Endodermal cell (in vitro differentiated cells): ENCODE measurements at places on chromosomes 5 and 9. TPM values are rescaled to one million over a fixed set of nuclear protein-coding genes. Genes with fewer than 3 reads are reported as not detected.

GRCh38 chr5:61177070-61177469 lies 14.8 kb upstream of the SMIM15 start:
- DNase-seq: no peak

GRCh38 chr5:113022661-113023060 lies 46.1 kb downstream of the DCP2 start:
- DNase-seq: no peak

DNA sequence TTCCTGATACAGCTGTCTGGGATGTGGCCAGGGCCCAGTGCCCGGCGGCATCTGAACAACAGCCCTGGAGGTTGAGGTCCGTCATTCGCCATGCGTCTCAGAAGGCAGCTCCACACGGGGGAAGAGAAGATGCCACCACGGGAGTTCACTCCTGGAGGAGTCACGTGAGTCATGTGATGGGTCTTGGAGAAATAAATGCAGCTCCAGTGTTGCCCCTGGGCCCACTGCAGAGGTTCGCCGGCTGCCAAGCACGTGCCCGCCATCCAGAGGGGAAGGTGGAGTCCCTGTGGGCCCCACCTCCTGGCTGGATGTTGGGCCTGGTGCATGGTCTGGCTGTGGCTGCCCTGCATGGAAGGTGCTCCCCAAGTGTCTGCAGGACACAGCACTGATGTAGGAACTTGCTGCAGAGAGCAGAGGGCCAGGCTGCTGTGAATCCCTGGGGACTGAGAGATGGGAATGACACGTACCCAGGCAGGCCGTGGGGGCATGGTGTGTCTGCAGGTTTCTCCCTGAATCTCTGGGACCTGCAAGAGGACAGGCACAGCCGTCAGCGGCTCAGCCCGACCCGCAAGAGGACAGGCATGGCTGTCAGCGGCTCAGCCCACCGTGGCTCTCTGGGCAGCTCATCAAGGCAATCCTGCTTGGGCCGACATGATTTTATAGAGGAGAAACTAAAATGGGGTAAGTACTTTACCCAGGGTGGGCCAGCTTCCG lies 418.3 kb upstream of the IRX4 start:
- DNase-seq: no peak

The NRG2 gene
- total RNA-seq: 4.9 to 14.0 TPM (median 12.5 TPM) in 3 replicates

The HSPA4 gene
- total RNA-seq: 156 to 323 TPM (median 287 TPM) in 3 replicates

DNA sequence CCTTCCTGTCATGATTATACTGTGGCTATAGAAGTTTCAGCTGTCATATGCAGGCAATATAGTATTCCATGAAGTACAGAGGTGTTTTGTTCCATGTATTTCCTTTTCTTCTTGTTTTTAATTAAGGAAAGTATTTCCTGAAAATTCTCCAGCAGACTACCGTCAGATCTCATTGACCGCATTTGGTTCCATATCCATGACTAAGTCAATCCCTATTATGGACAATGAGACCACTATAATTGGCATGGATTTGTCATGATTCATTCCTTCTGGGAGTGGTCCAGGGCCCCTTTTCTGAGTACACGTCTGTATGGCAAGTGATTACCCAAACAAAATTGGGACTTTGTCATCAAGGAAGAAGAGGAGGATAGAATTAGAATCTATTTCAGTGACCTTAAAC lies 283.2 kb upstream of the CLINT1 start:
- DNase-seq: no peak

DNA sequence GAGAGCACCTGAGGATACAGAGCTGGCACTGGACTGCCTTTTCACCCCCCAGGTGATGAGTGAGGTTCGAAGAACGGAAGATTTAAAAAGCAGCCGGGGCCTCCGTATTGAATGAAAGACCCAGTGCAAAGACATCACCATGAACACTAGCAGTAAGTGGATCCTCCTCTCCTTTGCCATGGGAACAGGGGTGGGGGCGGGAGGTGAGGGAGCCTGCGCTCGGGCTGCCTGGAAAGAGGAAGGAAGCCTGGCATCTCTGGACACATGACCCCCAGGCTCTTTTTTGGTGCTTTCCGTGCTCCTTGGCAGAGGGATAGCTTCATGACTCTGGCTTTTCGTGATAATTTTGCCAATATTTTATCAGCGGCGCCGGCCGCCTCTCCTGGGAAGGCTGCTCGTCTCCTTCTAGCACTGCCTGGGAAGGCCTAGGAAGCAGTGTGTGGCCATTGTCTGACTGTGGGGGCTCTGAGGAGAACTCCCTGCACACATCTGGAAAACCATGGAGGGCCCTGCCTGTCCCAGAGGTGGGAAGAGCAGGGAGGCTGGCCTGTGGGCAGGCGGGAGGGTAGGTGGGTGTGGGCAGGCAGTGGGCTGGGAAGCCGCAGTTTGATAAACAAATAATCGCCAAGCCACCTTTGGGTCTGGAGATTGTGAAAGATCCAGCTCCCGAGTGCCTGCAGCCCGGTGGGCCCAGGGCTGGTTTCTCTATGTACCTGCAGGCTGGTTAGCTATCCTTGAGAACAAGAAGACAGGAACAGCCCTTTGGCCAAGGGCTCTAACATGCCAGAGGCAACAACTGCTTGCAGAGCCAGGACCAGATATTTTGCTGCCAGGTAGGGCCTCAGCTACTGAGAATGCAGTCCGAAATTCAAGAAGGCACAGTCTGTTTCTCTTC lies 911 bp downstream of the ABLIM3 start:
- no peak for DNase-seq

- DNase-seq: no peak
Measured at GRCh38 chr5:111095982-111096381, 3.8 kb downstream of the WDR36 start.

DNA sequence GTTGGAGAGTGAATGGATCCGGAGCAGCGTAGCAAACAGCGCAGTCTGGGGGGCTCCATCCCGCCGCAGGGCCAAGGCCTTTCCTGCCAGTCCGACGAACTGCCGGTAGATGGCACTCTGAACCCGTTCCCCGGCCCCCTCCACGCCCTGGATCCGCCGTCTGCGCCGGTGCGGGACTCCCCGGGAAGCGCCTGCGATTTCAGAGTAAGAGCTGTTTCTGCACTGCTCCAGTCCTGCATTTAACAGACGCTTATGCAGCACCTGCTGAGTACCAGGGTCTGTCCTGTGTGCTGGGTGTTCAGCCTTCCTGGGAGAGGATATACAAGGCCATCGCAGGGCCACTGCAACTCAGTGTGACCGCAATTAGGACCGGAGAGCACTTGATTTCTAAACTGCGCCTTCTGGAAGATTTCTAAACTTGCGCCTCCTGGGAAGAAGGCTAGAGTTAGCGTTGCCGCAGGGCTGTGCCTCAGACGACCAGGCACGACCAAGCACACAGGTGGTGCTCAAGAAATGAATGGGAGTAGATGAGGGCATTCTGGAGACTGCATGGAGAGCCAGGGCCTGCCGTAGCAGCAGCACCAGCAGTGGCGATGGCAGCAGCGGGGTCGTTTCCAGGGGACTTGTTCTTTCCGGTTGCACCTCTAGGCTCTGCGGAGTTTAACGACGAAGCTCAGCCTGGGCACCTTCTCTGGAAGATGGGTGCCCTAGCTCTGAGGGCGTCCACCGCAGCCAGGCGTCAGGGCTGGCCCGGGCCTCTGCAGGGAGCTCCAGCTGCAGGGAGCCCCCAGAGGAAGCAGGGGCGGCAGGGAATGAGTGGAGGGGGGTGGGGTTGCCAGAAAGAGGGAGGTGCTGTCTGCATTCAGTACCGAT lies 14.3 kb upstream of the TIFAB start:
- peak; percentile 95 for DNase-seq

The CMYA5 gene
- total RNA-seq: 0.50 to 2.6 TPM (median 0.69 TPM) in 3 replicates

The GPX8 gene
- total RNA-seq: 43.0 and 47.9 TPM in 2 replicates

The CTNNAL1 gene
- total RNA-seq: 74.7 to 88.0 TPM (median 82.1 TPM) in 3 replicates
